Activated T-helper 17 cell treated with anti-CD3 and anti-CD28 coated beads, Interleukin-2, amount 50 U/mL, for 72 hours (primary cell): ENCODE measurements at places on chromosomes 16 and 17. TPM values are rescaled to one million over a fixed set of nuclear protein-coding genes. Genes with fewer than 3 reads are reported as not detected.

GRCh38 chr16:88436796-88437195 is 16.3 kb upstream of the ZFPM1 start:
- no peak for ATAC-seq

DNA sequence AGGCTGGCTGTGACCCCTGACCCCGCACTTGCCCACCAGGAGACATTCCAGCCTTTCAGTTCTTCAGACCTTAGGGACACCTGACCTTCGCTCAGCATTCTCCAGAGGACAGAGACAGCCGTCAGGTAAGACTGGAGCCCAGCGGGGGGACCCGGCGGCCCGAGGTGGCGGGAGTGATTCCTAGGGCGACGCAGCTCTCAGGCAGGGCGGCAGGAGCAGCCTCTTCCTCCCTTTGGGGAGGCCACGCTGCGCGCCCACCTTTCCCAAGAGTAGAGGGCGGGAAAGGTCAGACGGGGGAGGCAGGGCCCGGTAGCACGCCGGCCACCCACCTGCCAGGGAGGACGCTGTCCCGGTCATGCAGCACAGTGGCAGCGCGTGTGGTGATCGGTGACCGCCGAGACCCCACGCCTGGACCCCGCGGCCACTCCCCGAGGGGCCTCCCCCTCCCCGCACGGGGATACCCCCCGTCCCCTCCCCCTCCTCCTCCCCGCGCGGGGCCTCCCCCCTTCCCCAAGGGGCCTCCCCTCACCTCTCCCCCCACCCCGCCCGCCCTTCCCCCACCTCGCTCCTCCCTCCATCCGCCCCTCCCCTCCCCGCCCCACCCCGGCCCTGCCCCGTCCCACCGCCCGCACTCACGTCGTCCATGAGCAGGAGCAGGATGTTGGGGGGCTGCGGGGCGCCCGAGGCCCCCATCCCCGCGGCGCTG is 472 bp downstream of the GALNS start:
- ATAC-seq = peak; percentile 57

DNA sequence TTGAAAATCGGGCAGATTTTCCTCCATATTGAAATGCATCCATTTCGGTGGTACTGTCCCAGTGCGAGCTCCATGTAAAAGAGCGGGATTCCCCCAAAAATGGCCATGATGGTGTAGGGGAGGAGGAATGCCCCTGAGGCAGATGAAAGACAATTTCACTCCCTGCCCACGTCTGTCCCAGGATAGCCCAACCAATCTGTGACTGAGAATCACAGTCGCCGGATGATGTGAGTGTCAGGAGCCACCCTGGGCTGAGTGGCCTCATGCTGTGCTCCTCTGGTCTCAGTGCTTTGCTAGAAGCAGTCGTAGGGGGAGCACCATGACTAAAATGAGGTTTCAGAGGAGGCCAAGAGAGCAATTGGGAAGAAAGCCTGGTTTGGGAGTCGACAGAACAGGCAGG is 16.7 kb downstream of the SLC6A4 start:
- ATAC-seq = peak; percentile 46

DNA sequence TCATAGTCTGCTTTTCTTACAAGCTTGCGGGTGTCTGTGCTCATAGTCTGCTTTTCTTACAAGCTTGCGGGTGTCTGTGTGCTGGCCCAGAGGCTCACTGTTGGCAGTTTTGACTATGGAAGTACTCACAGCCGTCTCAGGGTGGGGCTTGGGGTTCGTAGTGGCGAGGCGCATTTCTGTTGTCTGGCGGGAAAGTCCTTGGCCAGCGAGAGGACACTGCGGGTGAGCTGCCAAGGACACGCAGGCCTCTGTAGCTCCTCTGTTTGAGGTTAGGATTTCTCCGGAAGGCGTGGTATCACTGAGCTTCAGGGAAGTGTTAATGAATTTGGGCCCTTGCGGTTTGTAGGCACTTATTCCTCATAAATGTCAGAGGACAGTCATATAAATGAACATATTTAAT is 13.5 kb downstream of the TBCD start:
- no peak for ATAC-seq

CALB2 gene
- total RNA-seq = not detected

DNA sequence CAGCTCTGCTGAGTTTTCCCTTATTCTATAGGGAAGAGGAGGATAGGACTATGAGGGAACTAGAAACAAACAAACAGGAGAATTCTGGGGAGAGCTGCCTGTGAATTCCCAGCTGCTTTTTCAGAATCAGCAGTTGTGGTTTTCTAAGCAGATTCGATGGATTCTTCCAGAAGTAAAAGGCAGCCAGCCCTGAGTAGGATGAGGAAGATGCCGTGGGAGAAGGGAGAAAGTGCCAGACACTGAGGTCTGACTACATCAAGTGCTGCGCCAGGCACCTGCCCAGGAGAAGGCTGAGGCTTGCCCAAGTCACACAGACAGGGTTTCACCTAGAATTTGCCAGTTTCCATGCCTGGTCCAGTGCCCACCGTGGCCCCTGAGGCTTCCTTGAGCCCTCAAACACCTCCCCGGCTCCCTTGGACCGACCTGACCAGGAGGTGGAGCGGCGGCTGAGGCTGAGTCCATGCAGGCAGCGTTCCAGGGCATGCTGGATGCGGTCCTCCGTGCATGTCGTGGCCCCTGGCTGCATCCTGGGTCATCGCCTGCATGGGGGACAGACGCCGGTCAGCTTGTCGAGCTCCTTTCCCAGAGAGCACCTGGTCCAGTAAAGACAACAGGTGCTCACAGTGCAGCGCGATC is 43.6 kb upstream of the PIK3R6 start:
- ATAC-seq = no peak

- ATAC-seq = no peak
These were observed 888 bp downstream of the ACSM5 start for GRCh38 chr16:20410121-20410723.

- no peak for ATAC-seq
These were observed 1.3 kb downstream of the CDRT4 start for GRCh38 chr17:15466131-15466530.

KRT39 gene
- not detected for total RNA-seq

DNA sequence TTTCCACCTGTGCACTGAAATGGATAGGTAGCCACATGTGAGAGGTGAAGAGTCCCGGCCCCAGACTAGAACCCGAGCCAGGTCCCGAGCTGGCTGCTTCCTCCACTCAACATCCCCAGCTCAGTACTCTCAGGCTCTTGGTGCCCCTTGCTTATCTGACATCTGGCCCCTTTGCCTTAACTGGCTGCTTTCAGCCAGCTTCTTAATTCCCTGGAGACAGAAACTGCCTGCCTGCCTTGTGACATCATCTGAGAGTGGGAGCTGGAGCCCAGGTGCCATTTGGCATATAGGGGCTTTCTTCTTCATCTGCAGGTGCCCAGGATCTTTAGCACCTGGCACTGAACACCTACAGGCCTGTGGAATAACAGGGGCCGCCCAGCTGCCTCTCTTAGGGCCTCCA is 8.9 kb downstream of the CHAD start:
- ATAC-seq = no peak

DNA sequence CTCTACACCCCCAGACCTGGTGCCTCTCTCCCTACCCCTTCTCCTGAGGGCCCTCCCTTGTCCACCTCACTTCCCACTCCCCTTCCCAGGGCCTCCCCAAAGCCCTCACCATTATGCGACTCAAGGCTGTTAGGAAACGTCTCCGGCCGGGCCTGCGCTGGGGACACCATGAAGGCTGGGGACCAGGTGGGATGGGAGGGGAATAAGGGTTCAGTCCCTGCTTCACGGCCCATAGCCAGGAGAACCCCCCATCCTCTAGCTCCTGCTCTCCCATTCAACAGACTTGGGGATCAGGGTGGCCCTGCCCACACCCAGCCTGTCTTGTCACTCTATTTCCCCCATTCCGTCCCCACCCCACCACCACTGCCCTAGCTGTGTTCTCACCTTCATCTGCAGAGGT is 2.1 kb downstream of the NEURL4 start:
- ATAC-seq = no peak

- no peak for ATAC-seq
These were observed 173.9 kb downstream of the LAT start for GRCh38 chr16:29158785-29159184.

DNA sequence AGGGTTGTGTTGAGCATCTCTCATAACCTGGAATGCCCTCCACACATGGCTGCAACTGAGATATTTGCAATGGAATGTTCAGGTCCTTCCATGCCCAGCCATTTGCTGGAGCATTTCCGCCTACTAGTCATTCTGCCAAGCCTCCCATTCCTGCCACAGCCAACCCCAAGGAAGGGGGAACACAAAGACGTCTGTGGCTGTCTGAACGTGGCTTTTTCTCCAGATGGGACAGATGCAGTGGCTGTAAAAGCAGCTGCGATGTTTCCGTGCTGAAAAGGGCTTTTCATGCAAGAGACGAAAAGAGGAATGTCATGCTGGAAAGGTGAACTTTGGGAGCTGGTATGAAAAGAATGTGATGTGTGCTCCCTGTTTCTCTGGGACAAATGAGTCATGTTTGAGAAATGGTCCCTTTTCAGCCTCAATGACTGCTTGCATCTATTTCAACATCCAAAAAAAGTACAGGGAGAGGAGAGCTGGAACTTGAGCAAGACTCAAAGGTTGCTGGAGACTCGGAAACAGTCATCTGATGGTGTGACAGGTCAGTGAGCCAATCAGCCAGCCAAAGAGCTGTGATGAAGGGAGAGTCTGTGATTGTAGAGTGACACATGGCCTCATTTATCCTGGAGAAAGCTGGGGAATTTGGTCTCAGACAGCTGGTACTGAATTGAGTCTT is 208.9 kb downstream of the SHISA9 start:
- ATAC-seq = no peak

CCL11 gene
- total RNA-seq = not detected

DNA sequence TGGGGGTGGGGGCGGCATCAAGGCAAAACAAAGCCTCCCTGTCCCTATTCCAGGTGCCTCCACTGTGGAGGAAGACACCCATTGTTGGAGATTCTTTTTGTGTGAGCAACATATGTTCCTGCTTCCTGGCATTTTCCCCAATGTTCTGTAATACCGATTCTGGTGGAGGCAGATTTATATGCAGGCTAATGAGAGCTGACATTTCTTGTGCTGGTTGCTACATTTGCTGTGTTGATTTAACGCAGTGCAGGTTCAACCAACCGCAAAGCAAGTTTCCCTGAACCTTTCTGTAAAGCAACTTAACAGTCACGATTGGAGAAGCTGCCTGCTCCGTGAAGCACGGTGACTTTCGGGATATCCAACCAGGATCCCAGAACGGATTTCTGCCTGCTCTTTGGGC is 260.5 kb downstream of the CBLN1 start:
- ATAC-seq = no peak

TMEM92 gene
- 0.16 TPM for total RNA-seq

ITGAD gene
- total RNA-seq = not detected

DNA sequence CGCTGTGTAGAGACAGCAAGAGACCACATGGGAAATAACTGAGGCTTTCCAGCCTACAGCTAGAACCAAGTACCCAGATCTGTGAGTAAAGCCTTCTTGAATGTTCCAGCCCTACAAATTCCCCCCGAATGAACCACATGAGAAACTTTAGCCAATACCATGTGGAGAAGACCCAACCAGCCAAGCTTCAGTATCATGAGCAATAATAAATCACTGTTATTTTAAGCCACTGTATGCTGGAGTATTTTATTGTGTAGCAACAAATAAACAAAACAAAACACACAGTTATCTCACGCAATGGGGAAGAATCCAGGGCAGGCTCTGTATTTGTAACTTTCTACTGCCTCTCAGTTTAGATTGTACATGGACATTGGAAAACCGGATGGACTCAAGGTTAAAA is 426.2 kb downstream of the CDH11 start:
- no peak for ATAC-seq

- no peak for ATAC-seq
These were observed 51.8 kb upstream of the CDC42EP4 start for GRCh38 chr17:73363442-73364154.

- ATAC-seq = peak; percentile 17
These were observed 1.3 kb downstream of the CDR2 start for GRCh38 chr16:22372882-22373661.

GRCh38 chr16:12092544-12092921 is 116.0 kb downstream of the SNX29 start:
- no peak for ATAC-seq

DNA sequence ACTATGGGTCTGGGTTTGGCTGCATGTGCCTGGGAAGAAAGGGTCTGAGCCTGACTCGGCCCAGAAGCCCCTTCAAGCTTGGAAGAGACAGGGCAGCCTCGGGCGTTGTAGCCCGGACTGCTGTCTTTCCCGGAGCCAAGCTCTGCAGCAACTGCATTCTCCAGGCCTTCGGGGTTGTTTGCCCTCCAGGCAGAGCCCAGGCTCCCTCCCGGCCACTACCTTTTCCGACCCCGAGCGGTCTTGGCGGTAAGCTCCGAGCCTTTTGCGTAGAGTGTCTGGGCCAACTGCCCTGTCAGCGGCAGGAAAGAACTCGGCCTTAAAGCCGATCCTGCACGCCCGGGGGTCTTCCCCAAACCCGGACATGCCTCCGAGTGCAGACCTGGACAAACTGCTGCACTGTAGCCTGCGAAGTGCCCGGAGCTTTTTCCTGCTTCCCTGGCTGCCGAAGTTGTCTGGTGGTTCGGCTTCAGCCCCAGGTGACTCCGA is 1.3 kb downstream of the LHX1 start:
- no peak for ATAC-seq

KRTAP1-1 gene
- total RNA-seq = not detected

- ATAC-seq = no peak
These were observed 2.4 kb downstream of the NECAB2 start for GRCh38 chr16:83970430-83970815.
